Urinary bladder (tissue), 4 donors: ENCODE measurements at places on chromosomes 6 and 20. TPM values are rescaled to one million over a fixed set of nuclear protein-coding genes. Genes with fewer than 3 reads are reported as not detected.

Gene LAMA4
- total RNA-seq = 426 TPM

Gene FGD2
- total RNA-seq = 12.8 TPM

Gene SLC26A8
- 0.11 TPM for total RNA-seq

Gene NOX3
- total RNA-seq = not detected

Gene FNDC1
- total RNA-seq = 31.6 TPM

Gene DCBLD1
- 20.9 TPM for total RNA-seq

Gene CLDN20
- not detected for total RNA-seq

Gene CLPSL2
- not detected for total RNA-seq

Gene WFDC2
- not detected for total RNA-seq

Gene TFAP2D
- not detected for total RNA-seq

Gene DEFB132
- total RNA-seq = not detected

Gene PRL
- not detected for total RNA-seq

Gene KIF16B
- 23.6 TPM for total RNA-seq

Gene CFAP61
- 0.32 TPM for total RNA-seq

Gene SIRPD
- total RNA-seq = not detected

Gene PTPRT
- total RNA-seq = 1.9 TPM
